ENCODE measurements at places on chromosomes 2 and 18. TPM values are rescaled to one million over a fixed set of nuclear protein-coding genes. Genes with fewer than 3 reads are reported as not detected.

DNA sequence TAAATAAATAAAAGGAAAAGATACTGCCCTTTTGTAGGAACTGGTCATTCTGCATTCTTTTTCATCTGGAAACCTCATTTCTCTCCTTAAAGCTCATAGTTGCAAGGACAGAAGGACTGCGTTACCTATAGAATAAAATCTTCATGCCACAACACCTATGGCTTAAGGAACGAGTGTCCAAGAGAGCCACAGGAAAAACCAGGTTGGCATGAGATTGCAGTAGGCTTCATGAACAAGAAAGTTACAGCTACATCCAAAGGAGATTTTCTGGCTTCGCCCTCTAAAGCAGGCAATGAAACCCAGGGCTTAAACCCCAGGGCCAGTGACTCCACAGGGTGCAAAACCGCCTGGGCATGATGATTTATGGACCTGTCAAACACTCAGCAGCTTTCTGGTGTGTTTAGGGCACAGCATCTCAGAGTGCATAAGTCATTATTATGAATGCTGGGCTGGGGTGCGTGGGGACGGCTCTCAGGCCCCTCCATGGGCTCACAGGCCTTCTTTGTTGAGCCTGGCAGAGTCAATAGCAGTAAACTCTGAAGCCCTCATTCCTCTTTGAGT lies 30.7 kb upstream of the PIEZO2 start:
- DNase-seq, result no peak

DNA sequence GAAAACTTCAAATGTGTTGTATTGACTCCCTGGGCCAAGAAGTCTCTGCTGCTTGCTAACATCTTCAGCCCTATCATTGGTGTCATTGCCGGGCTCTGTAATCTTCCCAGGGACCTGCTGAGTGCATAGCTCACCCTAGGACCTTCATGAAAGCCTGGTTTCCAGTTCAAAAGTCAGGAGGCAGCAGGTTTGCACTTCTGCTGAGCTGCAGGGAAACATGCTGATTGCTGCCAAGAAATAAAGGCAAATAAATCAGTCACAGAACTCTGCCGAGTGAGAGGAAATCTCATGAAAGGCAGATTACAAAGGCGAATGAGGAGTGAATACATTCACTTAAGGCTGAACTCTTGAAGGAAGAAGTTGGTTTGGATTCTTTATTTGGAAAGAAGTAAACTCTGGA lies 1947.6 kb upstream of the CELF4 start:
- no peak for DNase-seq

DNA sequence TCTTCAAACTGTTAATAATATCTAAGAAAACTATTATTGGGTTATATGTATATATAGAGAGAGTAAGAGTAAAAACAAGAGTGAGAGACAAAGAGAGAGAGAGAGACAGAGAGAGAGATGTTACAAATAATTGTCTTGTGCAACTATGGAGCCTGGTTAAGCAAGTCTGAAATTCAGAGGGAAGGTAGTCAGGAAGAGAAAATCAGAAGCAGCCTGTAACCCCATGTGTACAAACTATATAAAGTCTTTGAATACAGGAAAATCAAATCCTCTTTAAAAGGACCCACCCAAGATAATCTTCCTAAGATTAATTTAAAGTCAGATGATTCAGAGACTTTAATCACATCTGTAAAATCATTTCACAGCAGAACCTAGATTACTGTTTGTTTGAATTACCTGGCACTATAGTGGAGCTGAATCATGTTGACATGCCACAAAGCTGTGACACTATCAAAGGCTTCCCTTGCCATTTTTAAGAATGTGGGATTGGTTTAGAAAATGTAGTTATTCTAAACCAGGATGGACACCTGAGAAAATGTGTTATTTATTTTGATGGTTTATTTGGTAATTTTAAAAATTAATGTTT lies 301.7 kb upstream of the FSIP2 start:
- DNase-seq, result no peak

DNA sequence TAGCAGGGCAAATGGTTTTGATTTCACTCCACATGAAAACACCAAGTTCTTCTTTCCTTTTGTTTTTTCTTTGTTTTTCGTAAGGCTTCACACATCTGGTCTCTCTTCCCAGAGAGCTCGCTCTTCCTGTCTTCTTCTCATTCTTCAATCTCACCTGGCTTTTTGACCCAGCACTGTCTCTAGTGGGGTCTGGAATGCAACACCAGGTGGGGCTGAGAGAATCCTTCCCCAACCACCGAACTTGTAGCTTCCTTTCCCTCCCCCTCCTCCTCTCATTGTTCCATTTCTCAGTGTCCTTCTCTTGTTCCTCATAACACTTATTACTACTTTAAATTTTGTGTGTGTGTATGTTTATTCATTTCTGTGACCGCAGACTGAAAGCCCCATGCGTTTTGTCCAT lies 13.5 kb upstream of the PIEZO2 start:
- DNase-seq, result no peak

GRCh38 chr18:24075767-24076597 lies 61.4 kb downstream of the TTC39C start:
- DNase-seq, result peak; percentile 55

DNA sequence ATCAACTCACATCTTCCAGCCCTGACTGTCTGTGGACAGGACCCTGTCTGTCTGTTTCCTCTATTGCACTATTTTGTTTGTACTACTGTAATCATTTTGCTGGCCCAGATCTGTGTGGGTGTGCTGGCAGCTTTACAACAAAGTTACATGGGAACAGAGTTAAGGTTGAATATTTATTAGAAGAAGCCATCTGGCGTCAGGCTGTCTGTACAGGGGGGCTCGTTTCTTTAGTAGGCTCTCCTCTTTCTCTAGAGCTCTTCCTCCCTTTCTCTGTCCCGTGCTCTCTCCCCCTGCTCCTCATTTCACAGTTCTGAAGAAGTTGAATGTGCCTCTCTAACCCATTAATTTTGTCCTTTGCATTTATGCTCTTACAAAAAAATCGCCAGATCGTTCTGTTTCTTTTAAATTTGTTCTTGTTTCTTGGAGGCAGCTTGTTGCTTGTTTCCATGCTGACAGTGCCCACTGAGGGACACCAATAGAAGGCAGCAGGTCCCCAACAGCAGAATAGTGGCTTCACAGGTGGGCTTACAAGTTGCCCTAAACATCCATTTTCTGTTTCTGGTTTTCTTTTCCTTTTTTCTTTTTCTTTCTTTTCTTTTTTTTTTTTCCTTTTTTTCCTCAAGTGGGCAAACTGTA lies 315.2 kb upstream of the ZEB2 start:
- no peak for DNase-seq

DNA sequence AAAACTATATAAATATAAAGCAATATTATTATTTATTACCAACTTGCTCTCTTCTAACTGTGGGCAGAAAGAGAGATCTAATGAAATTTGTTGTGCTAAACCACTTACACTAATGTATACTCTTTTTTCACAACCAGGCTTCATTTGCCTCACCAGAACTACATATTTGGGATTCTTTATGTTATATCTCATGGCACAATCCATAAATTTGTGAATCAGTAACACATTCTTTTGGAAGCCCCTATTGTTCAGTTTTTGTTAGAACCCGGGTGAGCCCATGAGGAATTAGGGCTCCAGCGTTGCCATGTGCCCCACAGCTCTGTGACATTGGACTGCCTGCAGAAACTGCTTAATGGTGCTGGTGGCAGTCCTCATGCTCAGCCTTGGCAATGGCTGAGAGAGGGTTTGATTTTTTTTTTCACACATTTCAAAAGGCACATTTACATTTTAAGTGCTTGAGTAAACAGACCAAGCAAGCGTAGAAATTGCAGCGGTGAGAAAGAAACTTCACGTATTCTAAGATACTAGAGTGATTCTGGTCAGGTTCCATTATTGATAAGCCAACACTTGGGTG lies 15.3 kb downstream of the VIT start:
- DNase-seq, result peak; percentile 29

GRCh38 chr18:1012775-1013174 lies 108.1 kb downstream of the ADCYAP1 start:
- DNase-seq, result no peak

- no peak for DNase-seq
Measured at GRCh38 chr18:23966909-23967308, 47.6 kb upstream of the TTC39C start.

- DNase-seq, result no peak
Measured at GRCh38 chr18:21747764-21748693, 7.4 kb downstream of the MIB1 start.

DNA sequence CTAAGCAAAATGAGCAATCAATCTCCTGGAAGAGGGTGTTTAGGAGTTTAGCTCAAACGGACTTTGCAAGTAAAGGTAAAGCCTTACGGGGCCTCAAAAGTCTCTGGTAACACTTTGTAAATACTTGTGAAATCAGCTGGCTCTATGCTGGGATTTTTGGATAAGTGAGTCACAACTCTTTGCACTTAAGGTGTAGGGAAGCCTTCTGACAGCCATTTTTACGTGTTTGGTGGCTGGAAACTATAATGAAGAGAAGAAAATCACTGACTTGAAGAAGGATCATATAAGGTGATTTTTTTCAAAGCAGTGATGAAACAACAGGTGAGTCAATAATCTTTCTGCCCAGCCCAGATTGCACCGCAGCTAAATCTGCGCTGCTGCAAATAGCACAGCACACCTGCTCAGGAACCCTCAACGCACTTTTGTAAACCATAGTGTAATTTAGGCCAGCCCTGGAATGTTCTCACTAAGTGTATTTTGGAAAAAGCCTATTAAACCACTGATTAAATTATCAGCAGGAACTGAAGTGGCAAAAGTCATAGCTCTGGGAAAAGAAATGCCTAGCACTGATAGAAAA lies 218.8 kb downstream of the AGPS start:
- DNase-seq, result no peak

DNA sequence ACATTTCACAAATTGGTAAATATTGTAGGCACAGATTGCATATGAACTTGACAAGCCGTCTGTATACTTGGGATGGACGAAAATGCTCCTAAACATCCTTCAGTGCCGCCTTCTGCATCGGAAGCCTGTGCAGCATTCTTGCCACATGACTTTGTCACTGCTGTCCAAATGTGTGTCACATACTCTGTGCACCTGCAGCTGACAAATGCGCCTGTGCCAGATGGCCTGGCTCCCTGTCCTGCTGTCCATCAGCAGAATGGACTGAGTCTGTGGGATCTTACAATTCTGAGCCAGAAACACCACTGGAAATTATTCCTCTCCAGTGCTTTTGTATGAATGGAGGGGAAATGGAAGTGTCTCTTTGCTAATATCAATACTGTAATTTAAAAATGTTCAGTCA lies 89.9 kb downstream of the DCDC2C start:
- no peak for DNase-seq

GRCh38 chr2:59724746-59725145 lies 828.7 kb downstream of the BCL11A start:
- no peak for DNase-seq

DNA sequence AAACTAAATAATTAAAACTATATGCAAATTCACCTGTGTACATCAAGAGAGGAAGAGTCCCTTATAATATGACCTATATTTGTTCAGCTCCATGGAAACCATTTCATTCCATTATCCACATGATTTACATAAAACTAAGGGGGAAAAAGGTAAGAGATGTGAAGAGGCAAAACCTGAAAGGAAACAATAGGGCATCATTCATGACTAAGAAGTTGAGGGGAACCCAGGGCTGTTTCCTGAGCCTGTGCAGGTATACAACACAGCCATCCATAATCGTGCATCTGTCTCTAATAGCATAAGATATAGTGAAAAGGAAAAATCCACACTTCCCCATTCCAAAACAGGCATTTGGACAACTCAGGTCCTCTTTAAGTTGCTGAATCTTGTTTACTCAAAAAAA lies 151.3 kb downstream of the NR4A2 start:
- no peak for DNase-seq

DNA sequence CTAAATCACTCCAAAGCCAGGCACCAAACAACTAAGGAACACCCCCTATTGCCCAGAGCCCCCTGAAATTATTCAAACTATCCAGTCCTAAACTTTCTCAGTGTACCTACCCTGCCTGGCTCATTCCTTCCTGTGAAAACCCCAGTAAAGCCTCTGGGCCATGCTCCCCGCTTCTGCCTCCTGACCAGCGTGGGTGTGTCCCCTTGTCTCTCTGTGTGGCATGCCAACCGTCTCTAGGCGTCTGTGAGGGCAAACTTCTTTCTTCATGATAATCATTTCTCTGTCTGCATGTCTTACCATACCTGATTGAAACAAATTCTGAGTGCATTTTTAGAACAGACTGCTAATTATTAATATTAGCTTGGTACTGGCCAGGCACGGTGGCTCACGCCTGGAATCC lies 109.0 kb upstream of the MSH2 start:
- no peak for DNase-seq

- no peak for DNase-seq
Measured at GRCh38 chr2:216142540-216142939, 33.4 kb downstream of the XRCC5 start.

- no peak for DNase-seq
Measured at GRCh38 chr2:15273452-15273851, 287.7 kb downstream of the NBAS start.

Gene POTEJ
- not detected for total RNA-seq

Gene MROH2A
- total RNA-seq, result 0.26 TPM

Gene KCNF1
- not detected for total RNA-seq

Gene CYP1B1
- 12.4 TPM for total RNA-seq

Gene CHRNG
- not detected for total RNA-seq

Gene KLHL30
- 0.19 TPM for total RNA-seq
